ENCODE measurements at places on chromosomes 11 and 22. TPM values are rescaled to one million over a fixed set of nuclear protein-coding genes. Genes with fewer than 3 reads are reported as not detected.

APOL5 gene
- not detected for total RNA-seq

ACCS gene
- 21.8 TPM for total RNA-seq

KRTAP5-10 gene
- not detected for total RNA-seq

VPREB1 gene
- not detected for total RNA-seq

All from T-cell (primary cell).